ENCODE measurements at places on chromosomes 2 and 18.
A peak's percentile ranks its signal among the peaks of the same experiment; 100 is the strongest.

GRCh38 chr2:18067588-18068384 lies 189.3 kb downstream of the KCNS3 start:
- no peak for DNase-seq

DNA sequence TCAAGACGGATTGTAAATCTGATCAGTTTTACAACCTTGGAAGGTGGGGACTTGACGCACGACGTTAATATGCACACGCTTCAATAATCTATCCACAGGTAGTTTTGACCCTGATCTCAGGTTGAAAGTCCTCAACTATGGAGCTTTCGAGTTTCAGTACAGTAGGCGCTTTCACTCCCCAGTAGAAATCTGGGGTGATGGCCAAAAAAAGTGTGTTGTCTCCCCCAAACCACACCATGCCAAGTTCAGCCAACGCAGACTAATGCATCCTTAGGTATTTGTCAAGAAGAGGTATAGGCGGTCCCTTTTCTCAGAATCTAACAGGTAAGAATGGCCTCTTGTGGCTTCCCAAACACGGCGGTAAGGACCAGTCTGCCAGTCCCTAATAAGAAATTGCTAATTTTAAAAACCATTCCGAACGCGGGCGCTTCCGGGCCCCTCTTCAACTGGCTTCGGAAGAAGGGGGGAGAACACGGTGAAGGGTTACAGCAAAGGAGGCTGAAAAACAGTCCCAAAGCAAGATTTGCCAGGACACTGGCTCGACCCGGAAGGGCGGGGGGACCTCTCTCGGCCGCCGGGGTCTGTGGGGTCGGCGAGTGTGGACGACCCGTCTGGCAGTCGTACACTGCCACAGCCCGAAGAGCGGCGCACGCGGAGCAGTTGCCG lies 659 bp downstream of the FAM210A start:
- DNase-seq = no peak

- no peak for DNase-seq
Observed at GRCh38 chr2:55123851-55124269, 73.6 kb upstream of the RTN4 start.

- DNase-seq = no peak
Observed at GRCh38 chr2:45053966-45054365, 44.7 kb upstream of the SIX2 start.

GRCh38 chr18:31243740-31244512 lies 74.0 kb upstream of the DSG1 start:
- DNase-seq = no peak

DNA sequence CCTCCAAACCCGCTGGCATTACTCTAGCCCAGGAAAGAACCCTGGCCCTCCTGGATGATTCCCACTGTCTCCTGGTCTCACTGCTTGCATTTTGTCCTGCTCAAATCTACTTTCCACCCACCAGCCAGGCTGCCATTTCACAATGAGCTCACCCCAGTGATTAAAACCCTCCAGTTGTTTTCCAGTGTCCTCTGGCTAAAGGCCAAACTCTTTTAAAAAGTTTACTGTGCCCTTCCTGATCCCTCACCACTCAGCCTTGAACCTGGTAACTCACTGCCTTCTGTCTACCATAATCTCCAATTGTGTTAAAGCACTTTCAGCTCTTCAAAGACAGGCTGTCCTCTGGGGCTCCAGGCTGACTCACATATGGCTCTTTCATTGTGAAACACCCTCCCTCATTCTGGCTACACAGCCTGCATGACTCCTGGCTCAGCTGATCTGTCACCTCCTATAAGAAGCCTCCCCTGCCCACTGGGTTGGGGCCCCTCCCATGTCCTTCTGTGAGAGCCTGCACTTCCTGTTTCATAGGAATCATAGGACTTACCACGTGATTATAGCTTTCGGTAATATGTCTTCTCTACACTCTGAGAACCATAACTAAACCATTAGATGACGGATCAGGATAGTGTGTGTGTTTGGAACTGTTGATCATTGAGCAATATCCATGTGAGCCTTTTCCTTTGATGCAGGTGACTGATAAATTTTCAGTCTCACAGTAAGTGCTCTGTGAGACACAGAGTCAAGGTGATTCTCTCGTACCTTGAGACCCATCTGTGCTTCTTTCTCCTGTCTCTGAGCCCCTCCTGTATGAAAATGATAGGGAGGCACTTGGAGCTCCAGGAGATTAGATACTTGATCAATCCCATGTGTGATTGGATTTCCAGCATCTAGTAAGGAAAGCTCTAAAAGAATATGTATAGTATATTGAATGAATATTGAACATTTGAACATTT lies 590.8 kb upstream of the ID2 start:
- peak; percentile 22 for DNase-seq

GRCh38 chr2:138474100-138474825 lies 27.3 kb upstream of the SPOPL start:
- DNase-seq = no peak

DNA sequence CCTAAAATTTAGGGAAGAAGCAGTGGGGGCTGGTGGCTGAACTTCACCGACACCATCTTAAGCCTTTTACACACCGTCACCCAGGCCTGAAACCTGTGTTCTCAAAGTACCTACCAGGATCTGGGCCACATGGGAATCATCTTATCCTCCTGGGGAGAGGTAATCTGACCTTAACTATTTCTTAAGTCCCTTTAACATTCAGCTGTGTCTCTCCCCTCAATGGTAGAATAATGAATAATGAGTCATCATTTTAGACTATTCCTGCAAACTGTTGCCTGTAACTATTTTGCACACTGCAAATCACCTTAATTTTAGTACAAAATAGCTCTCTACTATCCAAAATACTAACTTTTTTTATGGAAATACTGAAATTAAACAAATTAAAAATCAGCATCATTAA lies 149.4 kb upstream of the KLF7 start:
- no peak for DNase-seq

GRCh38 chr2:225233234-225233633 lies 166.3 kb upstream of the NYAP2 start:
- DNase-seq = no peak

GRCh38 chr2:219073413-219074129 lies 12.8 kb upstream of the IHH start:
- no peak for DNase-seq

DNA sequence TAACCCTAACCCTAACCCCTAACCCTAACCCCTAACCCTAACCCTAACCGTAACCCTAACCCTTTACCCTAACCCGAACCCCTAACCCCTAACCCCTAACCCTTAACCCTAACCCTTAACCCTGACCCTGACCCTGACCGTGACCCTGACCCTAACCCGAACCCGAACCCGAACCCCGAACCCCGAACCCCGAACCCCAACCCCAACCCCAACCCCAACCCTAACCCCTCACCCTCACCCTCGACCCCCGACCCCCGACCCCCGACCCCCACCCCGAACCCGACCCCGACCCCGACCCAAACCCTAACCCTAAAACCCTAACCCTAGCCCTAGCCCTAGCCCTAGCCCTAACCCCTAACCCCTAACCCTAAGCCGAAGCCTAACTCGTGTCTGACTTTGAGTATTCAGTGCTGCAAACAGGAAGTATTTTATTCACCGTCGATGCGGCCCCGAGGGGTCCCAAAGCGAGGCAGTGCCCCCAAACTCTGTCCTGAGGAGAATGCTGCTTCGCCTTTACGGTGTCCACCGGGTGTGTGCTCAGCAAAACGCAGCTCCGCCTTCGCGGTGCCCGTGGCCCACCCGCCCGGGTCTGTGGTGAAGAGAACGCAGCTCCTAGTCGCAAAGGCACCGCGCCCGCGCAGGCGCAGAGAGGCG lies 36.0 kb downstream of the FAM110C start:
- DNase-seq = no peak

DNA sequence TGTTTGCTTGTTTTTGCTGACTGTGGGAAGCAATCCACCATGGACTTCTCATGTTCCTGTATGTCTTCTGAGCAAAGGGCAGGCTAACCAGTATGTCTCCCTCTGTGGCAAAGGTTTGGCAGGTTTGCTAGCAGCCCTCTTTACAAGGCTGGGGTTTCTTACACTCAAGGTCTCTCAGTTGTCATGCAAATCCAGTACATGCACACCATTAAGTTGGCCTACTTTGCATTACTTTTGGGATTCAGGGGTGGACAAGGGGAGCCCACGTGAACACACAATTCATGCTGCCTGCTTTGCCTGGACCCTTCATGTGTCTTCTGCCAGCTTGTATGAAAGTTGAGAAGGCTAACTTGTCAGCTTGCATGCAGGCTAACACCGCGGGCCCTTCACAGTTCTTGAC lies 134.9 kb downstream of the LRRTM4 start:
- DNase-seq = no peak

DNA sequence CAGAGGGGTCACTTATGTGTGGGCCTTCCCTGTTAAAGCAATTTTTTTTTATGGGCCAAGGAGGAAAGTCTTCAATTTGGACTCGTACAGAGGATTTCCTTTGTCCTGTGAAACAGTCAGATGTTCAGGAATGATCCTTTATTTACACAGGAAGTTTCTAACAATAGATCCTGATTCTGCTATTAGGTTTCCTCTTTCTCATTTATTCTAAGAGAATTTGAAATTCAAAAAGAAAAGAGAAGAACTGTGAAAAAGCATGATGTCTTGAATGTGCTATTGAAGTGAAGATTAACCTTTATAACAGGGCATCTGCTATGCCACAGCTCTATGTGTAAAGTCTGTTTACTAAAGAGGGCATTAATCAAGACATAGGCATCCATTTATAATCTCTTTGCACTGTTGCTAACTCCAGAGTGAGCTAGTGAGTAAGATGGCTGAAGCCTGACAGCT lies 105.3 kb upstream of the FAM98A start:
- DNase-seq = no peak

DNA sequence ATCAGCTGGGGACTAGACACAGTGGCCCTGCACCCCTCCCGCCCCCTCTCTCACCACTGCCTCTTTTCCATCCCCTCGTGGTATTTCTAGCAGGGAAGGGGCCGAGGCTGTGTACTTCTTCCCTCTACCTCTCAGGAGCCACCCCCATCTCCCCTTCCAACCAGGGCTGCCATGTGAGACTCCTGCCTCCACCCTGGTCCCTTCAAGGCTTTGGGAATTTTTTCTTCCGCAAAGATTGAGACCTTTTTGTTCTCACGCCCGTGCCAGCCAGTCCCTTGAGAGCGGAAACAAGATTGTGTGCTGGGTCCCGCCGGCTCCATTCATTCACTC lies 39.1 kb downstream of the LPIN1 start:
- no peak for DNase-seq

DNA sequence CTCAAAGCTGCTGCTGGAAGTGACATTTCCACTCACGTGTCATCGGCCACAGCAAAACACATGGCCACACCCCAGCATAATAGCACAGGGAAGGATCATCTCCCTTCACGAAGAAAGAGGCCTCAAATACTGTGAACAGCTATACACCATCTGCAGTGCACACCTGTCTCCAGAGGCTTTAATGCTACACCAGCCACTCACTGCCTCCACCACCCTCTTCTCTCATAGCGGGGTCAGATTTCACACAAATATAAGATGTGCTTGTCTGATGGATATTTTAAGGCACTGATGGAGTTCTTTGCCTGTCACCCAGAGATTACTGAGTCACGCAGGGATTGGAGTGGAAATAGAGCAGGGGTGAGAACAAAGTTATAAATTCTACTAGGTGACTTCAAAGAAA lies 374.0 kb downstream of the ZNF516 start:
- DNase-seq = no peak

- DNase-seq = no peak
Observed at GRCh38 chr2:127577503-127577902, 42.0 kb downstream of the MYO7B start.

DNA sequence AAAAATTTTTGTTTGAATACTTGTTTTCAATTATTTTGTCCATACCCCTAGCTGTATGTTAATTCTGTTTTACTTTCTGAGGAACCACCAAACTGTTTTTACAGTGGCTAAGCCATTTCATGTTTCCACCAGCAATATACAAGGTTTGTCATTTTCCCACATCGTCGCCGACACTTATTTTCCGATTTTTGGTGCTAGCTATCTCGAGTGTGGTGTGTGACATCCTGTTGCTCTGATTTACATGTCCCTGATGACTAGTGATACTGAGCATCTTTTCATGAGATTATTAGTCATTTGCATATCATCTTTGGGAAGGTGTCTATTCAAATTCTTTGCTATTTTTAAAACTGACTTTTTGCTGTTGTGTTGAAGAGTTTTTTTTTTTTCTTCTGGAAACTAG lies 7.2 kb upstream of the GPC1 start:
- DNase-seq = no peak

- DNase-seq = no peak
Observed at GRCh38 chr2:231781798-231782726, 980 bp upstream of the PDE6D start.

DNA sequence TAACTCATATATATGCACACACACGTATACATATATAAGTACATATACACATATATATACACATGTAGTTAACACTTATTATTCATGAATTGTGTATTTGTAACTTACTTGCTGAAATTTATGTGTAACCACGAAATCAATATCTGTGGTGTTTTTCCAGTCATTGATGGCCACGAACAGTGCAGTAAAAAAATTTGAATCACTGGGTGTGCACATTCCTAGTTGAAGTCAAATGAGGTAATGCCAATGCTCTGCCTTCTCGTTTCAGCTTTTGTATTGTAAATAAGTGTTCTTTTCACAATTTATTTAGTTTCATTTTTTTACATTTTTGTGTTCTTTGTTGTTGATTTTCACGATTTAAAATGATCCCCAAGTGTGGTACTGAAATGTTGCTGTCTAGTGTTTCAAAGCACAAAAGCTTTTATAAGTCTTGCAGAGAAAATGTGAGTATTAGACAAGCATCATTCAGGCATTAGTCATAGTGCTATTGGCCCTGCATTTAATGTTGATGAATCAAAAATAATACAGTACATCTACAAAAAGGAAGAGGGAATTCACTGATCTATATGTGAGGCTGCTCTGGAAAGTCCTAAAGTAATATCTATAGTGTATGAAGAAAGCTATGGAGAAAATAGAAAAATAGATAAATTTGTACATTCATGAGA lies 419.0 kb downstream of the DSC3 start:
- DNase-seq = no peak

DNA sequence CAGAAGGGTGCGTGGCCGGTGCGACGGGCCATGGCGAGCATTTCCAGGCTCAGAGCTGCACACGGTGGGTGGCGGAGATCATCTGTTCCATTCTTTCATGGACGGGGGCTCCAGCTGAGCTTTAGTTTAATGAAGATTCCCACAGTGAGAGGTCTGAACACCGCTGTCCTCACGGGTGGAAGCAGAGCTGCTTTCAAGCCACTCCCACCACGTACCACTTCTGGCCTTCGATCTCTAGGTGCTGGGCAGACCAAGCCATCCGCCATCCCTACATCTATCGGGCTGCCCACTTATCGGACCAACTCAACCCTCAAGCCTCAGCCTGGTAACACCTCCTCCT lies 18.5 kb downstream of the GPR35 start:
- DNase-seq = no peak

DNA sequence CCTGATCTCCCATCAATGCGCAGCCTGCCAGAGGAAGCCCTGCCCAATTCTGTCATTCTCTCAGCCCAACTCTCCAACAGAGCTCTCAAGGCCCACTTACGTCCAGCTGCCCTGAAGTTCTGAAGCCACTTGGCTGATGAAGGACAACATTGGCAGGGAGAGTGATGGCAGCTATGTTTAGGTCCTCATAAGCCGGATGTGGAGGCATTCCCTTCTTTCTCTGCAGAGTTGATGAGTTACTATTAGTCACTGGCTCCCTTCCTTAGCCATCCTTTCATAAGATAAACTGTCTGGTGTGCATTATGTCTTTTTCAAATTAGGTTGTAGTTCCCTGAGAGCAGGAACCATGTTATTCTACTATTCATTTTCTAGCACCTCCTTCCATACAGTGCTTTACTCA lies 22.5 kb upstream of the TACR1 start:
- DNase-seq = no peak

Measured in GOT3 (cell line).